Muscle of arm (tissue), 14 donors: ENCODE measurements at places on chromosomes 1 and 21.

GRCh38 chr1:8097908-8098307 is 71.8 kb upstream of the ERRFI1 start:
- DNase-seq = no peak

- DNase-seq = no peak
These were observed 5.4 kb downstream of the SLC6A9 start for GRCh38 chr1:44025816-44026215.

- no peak for DNase-seq
These were observed 15.8 kb upstream of the DISP3 start for GRCh38 chr1:11463177-11463576.

DNA sequence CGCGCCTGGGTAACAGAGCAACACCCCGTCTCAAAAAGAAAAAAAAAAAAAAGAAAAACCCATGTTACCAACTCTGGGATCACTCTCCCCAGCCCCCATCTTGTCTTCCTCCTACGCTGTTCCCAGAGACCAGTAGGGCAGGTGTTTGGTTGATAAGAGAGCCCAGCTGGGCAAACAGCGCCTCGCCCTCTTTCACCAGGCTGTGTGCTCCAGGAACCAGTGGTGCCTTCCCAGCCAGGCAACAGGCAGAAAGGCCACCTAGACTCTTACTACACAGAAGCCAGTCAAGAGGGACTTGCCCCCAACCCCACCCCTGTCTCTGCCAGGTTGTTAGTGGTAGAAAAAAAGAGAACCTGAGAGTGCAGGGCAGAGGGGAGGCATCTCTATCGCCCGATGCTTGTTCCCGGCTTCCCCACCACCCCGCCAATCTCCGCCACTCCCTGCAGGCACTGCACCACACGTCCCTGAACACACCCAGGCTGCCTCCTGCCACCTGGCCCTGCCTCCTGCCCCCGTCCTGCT is 14.0 kb upstream of the CTRC start:
- no peak for DNase-seq

DNA sequence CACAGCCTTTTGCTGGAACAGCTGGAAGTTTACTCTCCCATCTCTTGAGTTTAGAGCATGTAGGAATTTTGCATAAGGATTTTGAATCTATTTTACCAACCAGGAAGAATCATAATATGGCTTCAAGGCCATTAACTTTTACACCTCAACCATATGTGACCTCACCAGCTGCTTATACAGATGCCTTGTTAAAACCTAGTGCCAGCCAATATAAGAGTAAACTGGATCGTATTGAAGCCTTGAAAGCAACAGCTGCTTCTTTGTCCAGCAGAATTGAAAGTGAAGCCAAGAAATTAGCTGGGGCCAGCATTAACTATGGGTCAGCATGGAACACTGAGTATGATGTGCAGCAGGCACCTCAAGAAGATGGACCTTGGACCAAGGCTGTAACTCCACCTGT is 65.4 kb downstream of the CEP350 start:
- DNase-seq = no peak

GRCh38 chr1:172398193-172398592 is 22.3 kb upstream of the C1orf105 start:
- no peak for DNase-seq

- DNase-seq = no peak
These were observed 703 bp upstream of the KRTAP12-1 start for GRCh38 chr21:44682580-44683151.

DNA sequence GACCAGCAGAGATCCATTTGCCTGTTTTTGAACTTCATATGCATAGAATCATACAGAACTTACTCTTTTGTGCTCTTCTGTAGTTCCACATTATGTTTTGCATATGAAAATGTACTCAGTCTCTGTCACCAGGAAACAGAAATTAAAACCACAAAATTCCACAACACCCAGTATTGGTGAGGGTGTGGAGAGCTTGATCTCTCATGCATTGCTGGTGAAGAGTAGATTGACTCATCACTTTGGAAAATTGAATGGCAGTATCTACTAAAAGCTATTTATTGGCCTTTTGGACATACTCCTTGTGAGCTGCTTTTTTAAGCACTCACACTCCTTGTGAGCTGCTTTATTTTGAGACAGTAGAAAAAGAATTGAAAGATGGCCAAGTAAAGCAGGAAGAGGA is 43.3 kb downstream of the VTCN1 start:
- DNase-seq = no peak

- DNase-seq = no peak
These were observed 727.6 kb upstream of the CHRM3 start for GRCh38 chr1:238658763-238659162.

- DNase-seq = no peak
These were observed 27.4 kb upstream of the ZBTB21 start for GRCh38 chr21:42037516-42037915.

GRCh38 chr1:167915569-167915968 is 1.6 kb upstream of the ADCY10 start:
- no peak for DNase-seq
